NCI-H345 (cell line): ENCODE measurements at places on chromosomes 12 and 14.

- peak; percentile 21 for DNase-seq
These were observed 50.4 kb downstream of the CYP46A1 start for GRCh38 chr14:99734406-99735051.

GRCh38 chr12:27779920-27780611 lies at the start of the genes KLHL42 and MANSC4:
Gene KLHL42 (plus strand): TSS chr12:27780233. CDS start chr12:27780331, 98 bp downstream.
Gene MANSC4 (minus strand): TSS chr12:27780236. CDS start chr12:27771276, 8,960 bp downstream.
- DNase-seq: peak; percentile 72

- DNase-seq: no peak
These were observed 794.3 kb downstream of the C12orf50 start for GRCh38 chr12:87234898-87235297.

DNA sequence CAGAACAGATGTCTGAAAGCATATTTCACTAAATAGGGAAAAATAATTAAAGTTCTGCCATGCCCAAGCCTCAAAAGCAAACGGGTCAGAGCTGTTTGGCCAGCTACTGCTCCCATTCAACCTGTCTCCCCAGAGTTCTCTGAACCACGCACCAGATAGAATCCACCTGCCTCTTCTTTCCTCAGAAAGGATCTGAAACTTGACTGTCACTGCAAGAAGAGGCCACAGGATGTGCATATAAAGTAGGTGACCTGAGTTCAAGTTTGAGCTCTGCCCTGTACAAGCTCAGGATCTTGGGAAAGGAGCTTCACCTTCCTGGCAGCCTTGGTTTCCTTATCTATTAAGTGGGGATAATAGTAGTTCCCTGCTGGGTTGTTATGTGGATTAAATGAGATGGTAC lies 91.8 kb downstream of the NUAK1 start:
- DNase-seq: no peak

- no peak for DNase-seq
These were observed 17.8 kb downstream of the UTP20 start for GRCh38 chr12:101297661-101298060.

DNA sequence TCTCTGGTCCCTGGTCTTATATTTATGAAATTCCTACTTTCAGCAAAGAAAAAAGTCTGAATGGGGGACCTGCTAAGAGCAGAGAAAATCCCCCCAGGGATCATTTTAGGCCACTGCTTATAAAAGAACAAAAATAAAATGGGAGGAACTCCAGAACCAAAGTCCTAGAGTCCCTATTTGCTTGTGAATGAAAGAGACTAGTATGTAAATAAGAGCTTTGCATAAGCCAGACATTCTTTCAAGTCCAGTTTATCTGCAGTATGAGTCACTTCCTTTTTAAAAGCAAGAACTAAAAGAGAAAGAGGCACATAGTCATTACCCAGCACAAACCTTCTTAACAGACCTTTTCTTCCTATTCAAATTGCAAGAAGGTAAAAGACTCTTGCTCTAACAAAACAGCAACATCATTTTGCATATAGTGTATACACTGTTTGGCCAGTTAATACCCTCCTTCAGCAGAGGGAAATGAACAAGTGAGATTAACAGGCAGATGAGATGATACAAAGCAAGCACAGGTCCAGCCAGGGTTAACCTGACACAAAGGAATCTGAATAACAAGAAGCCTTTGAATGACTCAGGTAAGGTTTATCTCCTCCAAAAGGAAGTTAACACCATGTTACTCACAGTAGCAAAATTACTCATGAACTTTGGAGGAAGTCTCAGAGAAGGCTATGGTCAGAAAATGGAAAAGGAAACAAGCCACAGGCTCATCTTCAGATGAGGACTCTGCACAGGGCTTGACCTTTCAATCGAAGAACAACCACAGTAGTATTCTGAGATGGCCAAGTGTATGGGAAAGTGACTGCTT lies 87.3 kb downstream of the PHLDA1 start:
- DNase-seq: no peak

- no peak for DNase-seq
These were observed 372.8 kb downstream of the TMEM121 start for GRCh38 chr14:105899071-105899641.

GRCh38 chr14:39781466-39781865 lies 349.2 kb upstream of the FBXO33 start:
- DNase-seq: no peak

- DNase-seq: no peak
These were observed 8.3 kb downstream of the XPOT start for GRCh38 chr12:64412459-64412858.

DNA sequence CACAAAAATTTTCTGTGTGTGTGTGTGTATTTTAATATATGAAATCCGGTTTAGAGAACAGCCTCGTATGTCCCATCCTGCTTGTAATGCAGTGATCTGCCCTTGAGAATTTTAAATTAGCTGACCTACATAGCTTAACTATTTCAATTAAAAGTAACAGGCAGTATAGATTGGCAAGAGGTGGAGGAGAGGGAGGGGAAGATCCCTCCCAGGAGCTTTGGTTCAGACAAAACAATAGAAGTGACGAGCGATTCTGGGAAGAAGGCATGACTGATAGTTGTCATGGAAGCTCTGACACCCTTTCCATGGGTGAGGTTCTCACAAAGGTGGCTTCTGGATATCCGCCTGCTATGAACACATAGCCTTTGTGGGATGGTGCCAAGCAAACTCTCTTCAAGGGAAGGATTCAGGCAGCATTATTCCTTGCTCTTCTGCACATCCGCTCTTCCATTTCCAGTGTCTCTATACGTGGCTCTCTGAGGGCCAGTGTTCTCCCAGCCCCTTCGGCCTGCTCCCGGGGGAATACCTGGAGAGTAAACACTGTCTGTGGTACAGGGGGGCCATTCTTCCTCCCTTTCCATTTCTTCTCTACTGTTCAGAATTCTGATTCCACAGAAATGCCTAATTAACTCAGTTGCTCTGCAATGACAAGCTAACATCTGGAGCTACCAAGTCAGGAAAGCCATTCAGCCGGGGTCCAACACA lies 182.0 kb downstream of the CACNA1C start:
- DNase-seq: no peak

- no peak for DNase-seq
These were observed 146.8 kb upstream of the LRIG3 start for GRCh38 chr12:59067083-59067482.

GRCh38 chr12:9148926-9149325 lies 33.2 kb upstream of the A2M start:
- DNase-seq: no peak

- DNase-seq: no peak
These were observed 24.9 kb upstream of the CEBPE start for GRCh38 chr14:23143911-23144310.

- DNase-seq: no peak
These were observed 497.1 kb downstream of the RPS29 start for GRCh38 chr14:49089107-49089506.

GRCh38 chr12:88957358-88957757 lies 377.1 kb upstream of the KITLG start:
- DNase-seq: no peak

DNA sequence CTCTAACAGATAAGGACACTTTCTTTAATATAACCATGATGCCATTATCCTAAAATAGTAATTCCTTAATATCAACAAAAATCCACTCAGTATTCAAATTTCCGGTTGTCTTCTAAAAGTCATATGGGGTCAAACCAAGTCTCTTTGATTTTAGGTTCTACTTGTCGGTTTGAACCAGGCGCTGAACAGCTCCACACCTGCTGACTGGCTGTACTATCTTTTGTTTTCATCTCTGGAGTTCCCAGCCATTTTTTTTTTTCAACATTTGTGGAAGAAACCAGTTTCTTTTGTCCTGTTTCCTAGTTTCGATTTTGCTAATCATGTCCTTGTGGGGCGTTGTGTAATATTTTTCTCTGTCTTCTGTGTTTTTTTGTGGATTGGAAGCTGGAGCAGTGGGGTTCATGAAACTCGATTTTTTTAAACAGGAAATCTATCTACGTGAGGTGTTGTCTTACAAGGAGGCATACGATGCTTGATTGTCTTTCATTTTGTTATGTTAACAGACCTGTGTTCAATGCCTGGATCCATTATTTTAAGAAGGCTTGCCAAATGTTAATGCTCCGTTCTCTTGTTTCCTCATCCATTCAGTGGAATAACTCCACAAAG lies 50.2 kb downstream of the FZD10 start:
- no peak for DNase-seq

- DNase-seq: no peak
These were observed 48.1 kb upstream of the PZP start for GRCh38 chr12:9256341-9256740.

- DNase-seq: no peak
These were observed 38.3 kb downstream of the FGD6 start for GRCh38 chr12:95179011-95179410.

DNA sequence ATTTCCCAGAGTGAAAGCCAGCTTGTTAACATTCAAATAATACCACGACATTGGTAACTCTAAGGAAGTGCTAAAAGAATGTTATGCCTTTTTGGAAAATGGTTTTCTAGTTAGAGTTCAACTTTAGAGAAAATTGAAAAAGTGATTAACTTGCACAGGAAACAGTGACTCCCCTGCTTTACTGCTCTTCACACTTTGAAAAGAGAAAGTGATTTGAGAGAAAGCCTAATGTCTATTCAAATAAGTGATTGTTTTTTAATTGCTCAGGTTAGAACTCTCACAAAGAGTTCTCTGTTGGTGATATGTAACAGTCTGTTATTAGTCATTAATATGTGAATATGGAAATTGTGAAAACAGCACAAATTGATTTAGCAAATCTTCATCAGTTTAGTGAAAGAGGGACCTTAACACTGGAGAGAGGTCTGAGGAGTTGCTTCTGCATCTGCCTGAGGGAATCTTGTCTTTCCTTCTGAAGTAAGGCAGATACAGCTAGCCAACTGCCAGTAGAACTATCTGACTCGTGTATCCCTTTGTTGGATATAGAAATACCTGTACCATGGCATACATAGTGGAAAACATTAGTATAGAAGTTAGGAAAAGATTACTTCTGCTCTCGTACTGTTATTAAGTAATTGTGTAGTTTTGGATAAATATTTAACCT lies 25.5 kb downstream of the ATF7IP start:
- DNase-seq: no peak

GRCh38 chr12:48143898-48144297 lies 13.4 kb downstream of the ASB8 start:
- DNase-seq: no peak

DNA sequence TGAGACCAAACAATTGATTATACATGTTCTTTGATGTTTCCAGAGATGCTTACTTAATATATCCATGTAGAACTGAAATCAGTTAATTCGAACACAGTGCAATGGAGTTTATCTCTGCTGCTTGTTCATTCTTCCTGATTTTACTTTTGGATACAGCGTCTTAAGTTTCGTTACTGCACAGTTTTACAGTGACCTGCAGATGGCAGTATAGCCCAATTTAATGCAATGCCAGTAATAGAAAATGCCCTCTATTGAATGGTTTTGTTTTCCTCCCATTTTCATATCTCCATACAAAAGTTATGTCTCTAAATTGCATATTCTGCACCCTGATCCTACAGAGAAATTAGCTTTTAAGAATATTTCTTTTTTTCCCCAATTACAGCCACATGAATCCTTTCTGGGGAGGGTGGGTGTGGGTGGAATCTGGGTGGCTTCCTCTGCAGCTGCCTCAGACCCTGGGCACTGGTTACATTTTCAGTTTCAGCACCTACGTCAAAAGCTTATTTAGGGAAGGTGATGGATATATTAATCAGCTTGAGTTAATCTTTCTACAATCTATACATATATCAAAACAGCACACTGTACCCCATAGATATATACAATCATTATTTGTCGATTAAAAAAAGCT lies 101.1 kb upstream of the DCD start:
- DNase-seq: peak; percentile 53

DNA sequence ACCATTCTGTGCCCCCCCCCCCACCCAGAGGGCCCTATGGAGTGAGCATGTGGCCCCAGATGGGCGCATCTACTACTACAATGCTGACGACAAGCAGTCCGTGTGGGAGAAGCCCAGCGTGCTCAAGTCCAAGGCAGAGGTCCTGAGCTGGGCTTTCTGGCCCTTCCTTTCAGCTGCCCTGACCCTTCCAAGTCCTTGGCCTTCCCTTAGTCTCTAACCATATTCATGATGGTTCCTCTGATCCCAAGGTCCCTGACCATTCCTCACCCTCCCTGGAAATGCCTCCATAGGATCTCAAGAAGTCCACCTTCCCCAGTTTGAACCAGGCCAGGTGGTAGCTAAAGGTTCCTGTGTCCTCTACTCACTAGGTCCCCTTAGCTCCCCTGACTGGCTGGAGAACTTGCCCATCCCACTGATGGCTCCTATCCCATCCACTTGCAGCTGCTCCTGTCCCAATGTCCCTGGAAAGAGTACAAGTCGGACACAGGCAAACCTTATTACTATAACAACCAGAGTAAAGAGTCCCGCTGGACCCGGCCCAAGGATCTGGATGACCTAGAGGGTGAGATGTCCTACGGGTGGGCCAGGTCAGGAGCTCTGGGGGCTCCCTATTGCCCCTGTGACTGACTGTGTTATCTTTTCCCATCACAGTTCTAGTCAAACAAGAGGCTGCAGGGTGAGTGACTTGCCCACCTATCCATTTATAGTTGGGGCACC lies 9.8 kb downstream of the PRPF40B start:
- DNase-seq: no peak

- DNase-seq: no peak
These were observed 236.7 kb downstream of the BCL11B start for GRCh38 chr14:99035268-99035667.

DNA sequence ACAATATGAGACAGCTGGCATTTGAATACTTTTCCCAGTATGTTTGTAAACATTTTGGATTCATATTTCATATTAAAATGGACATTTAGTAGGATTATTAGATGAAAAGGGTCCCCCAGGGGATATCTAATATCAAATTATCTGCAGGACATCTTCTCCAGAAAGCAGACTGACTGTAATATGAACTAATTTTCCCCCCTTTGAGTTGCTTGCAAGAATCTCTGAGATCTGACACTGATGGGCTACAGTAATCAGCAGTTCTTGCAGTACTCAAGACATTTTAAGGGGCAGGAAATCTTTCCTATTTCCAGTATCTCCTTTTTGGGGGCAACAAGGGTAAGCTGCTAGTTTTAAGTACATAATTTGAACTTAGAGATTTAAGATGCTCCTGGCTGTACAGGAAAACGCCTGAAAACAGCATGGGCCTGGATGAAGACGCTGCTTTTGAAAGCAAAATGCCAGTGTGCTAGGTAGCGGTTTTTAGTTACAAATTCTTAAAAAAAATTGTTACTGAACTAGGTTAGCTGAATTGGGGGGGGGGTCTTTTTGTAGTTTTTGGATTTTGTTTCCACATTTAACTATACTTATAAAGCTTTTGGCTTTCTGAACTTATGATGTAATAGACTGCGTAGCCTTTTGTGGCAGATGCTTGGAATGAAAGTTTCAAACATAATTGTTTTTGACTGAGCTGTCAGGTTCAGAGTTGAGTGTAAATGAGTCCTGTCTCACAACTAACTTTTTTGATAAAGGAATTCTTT lies 2.2 kb downstream of the FRMD6 start:
- no peak for DNase-seq

GRCh38 chr14:89129570-89129969 lies 287.5 kb downstream of the FOXN3 start:
- no peak for DNase-seq

GRCh38 chr12:53055471-53056266 lies 5.8 kb downstream of the TNS2 start:
- DNase-seq: no peak

GRCh38 chr14:22981090-22981875 lies 1.1 kb downstream of the AJUBA start:
- DNase-seq: no peak
